ENCODE measurements at places on chromosomes 3 and 15.

DNA sequence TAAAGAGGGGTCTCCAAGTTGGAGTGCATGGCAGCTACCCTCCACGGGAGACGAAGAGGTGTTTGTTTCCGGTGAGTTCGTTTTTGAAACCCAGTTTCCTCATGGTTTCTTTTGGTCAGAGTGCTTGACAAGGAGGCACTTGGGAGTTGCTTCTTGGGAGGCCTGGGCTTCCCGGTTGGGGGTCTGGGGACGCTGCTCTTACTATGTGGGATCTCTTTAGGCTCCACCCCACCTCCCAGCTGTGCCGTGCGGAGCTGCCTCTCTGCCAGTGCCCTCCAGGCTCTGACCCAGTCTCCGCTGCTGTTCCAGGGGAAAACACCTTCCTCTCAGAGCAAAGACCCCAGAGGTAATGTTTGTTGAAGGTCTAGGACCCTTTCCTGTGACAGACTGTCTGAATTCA, 29.6 kb downstream of the KIF7 start:
- no peak for DNase-seq

DNA sequence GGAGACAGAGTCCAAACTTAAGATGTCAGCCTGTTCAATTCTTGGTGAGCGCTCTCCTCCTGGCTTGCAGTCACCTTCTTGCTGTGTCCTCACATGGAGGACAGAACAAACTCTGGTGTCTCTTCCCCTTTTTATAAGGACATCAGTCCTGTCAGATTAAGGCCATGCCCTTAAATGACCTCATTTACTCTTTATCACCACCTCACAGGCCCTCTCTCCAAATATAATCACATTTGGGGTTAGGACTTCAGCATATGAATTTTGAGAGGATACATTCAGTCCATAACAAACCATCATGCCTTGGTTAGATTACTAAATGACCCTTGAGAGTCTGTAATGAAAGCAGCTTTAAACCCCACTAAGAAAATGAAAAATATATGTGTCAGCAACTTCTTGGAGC, 175.2 kb downstream of the TAFA4 start:
- DNase-seq, result no peak

- DNase-seq, result no peak
Measured at GRCh38 chr3:35498506-35499210, 140.7 kb upstream of the ARPP21 start.

DNA sequence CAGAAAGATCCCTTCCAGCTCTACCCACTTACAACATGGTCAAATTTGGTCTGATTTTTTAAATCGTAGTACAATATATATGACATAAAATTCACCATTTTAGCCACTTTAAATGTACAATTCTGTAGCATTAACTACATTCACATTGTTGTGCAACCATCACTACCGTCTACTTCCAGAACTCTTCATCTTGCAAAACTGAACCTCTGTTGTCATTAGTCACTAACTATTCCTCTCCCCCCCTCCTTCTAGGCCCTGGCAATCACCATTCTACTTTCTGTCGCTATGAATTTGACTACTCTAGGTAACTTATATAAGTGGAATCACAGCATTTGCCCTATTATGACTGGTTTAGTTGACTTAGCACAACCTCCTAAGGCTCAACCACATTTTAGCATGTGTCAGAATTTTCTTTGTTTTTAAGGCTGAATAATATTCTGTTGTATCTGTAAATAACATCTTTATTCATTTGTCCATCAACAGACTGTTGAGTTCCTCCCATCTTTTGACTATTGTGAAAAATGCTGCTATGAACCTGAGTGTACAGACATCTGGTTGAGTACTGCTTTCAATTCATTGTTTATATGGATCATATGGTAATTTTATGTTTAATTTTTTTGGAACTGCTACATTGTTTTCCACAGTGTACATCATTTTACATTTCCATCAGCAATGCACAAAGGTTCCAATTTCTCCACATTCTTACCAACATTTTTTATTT, 35.5 kb upstream of the CCR2 start:
- no peak for DNase-seq

DNA sequence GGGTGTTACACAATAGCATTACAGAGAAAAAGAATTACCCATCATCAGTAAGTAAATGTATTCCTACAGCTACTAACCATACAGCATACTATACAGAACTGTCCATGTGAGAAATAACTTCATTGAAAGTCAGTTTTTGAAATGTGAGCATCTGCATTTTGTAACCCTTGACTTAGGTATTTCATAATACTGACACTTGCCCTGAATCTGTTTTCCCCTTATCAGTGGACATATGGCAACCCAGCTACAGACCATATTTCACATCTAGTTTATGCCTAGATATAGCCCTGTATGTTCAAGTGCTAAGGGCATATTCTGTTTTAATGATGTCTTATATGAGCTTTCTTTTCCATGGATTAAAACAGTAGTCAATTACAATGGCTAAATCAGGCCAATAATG, 297.6 kb downstream of the TBC1D5 start:
- DNase-seq, result no peak

DNA sequence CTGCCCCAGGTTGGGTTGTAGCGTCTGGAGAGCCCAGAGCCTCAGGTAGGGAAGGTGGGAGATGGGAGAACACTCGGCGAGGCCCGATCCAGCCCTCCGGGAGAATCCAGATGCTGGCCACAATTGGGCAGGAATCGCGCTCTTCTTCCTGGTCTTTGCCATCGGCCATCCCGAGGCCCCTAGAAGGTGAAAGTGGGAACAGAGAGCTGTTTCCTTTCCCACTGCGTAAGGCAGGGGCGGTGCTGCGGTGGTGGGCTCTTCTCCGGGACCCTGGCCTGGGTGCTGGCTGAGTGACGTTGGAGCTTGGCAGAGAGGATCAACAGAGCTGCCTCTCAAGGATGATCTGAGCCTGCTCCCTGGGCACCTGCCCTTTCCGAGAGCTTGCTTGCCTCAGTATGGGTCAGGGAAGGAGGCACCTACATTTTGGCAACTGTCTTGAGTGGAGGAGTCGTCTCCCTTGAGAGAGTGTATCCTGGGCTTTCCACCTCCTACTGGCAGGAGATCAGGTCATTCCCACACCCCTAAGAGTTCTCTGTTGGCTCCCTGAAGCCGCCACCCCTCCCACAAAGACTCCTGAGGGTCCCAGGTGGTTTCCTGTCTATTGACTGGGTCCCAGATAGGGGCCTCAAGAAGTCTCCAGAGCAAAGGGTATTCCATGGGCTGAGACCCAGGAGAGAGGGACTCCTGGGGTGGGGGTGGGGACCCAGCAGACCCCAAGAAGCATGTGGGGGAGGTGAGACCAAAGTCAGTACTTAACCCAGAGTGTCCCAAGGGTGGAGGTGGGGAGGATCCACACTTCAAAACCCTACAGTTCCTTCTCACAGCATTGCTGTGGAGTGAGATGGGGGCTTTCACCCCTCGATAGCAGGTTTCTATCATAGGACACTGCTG, 1.6 kb downstream of the C15orf39 start:
- no peak for DNase-seq

GRCh38 chr15:25186411-25186810, 231.6 kb downstream of the SNRPN start:
- no peak for DNase-seq

DNA sequence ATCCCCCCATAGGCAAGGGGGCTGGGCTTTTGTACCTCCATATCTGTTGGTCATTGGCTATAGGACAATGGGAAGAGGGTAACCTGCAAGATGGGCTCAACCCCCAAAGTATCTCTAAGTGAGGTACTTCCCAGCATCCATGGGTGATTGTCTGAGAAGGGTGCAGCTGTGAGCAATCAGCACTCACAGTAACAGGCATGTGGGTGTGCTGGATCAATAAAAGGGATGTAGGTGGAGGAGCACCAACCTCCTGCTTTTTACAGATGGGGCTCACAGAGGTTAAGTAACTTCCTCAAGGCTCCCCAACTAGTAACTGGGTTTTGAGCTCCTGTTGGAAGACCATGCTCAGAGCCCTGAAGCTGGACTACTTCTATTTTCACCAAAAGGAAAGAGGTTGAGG, 26.4 kb upstream of the FAM107A start:
- no peak for DNase-seq

GRCh38 chr3:143753006-143753405, 95.3 kb downstream of the SLC9A9 start:
- no peak for DNase-seq

- DNase-seq, result no peak
Measured at GRCh38 chr15:33494306-33494705, 183.5 kb downstream of the RYR3 start.

GRCh38 chr3:14921811-14922705, 25.3 kb upstream of the NR2C2 start:
- DNase-seq, result no peak
